ENCODE measurements at places on chromosomes 3 and 15.
A peak's percentile ranks its signal among the peaks of the same experiment; 100 is the strongest.

GRCh38 chr3:102400142-102400541 lies 34.7 kb upstream of the ZPLD1 start:
- no peak for DNase-seq

DNA sequence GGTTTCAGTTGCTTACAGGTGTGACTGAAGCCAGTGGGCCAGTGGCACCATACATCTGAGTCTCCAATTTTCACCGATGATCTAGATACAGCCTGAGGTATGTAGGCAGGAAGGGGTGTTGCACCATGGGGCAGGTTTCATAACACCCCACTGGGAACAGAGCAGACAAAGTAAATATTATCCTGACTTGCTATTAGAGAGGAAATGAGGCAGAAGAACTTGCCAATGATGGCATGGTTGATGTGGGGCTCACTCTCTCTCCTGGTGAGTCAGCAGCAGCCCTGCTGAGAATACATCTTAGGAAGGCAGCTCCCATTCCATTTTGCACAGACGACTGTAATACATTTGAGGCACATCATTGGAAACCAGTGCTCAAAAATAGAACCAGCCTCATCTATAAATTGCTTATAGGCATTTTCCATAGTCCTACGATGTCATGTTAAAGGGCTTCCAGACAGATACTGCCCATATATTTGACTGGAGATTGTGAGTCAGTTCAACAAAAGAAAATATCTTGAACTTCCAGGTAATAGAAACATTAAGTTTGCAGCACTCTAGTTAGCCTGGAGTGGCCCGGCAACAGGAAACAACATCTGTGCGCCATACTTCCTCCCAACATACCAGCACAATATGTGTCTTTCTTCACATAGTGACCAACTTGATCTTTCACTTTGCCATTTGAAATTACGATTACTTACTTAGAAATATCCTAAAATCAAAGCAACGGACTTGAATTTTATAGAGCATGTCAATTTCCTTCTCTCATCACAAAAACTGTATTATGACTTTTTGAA lies 175.5 kb downstream of the NECTIN3 start:
- DNase-seq, result no peak

DNA sequence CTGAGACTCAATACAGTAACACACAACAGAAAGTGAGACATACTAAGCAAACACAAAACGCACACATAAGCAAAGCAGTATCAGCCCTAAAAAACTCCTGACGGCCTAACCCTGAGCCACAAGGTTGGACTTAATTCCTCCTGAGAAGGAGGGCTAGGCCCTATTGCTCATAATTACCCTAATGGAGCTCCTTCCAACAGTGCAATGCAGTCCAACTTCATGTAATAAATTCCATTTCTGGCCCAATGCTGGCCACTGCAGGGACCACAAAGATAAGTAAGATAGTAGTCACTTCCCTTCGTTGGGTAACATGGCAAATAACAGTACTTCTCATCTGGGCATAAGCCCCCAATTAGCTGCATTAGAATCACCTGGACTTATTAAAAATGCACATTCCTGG lies 4.2 kb downstream of the VPS39 start:
- DNase-seq, result no peak

- DNase-seq, result no peak
These were observed 25.4 kb downstream of the RUVBL1 start for GRCh38 chr3:128098234-128098633.

DNA sequence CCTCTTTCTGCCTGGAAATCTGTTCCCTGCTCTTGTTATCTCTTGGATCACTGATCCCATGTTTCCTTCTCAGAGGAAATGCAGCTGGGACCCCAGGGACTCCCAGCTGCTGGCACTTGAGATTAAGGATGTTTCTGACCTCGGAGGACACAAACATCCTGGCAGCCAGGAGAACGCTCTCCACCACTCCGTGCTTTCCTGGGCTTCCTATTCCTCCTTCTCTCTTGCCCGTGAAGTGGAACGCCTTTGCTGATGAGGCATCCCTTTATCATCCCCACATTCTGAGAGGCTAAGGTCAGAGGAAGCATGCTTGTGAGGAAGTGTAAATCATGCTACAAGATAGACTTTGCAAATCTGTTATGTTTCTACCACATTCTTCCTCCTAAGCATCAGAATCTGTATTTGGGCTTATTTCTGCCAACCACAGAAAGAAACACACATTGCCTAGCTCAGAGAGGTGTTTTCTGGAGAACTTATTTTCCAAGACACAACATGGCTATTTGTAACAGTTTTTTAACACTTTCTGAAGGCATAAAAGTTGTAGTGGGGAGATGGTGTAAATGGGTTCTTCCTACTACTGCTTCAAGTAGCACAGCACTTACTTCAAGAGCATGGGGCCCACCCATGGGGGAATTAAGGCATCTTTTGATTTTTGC lies 25.6 kb upstream of the LDHAL6B start:
- DNase-seq, result no peak

GRCh38 chr15:20348291-20348899 lies 193.2 kb downstream of the GOLGA6L6 start:
- DNase-seq, result no peak

DNA sequence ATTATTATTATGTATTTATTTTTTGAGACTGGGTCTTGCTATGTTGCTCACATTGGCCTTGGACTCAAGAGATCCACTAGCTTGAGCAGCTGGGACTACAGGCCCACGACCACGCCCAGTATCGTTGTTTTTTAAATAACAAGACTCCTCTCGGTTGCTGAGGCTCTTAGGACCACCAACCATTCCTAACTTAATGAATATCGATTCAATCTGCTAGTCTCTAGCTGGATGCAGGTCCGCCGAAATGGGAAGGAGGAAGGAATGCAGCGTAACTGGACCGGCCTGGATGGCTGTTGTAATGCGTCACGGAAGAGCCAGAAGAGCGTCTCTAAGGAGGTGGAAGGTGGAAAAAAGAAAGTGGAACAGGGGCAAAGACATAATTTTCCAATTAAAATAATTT lies 1.7 kb downstream of the ANXA2 start:
- no peak for DNase-seq

DNA sequence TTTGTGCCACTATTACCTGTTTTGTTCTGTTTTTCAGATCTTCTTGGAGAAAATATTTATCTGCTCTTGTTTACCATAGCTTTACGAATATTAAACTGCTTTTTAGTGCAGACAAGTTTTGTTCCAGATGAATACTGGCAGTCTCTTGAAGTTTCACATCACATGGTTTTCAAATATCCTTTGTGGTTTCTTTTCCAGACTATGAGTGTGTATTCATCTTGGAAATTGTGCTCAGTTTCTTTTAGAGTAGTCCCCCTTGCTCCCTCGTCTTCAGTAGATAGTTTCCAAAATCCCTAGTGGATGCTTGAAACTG lies 1.2 kb downstream of the PIGB start:
- no peak for DNase-seq

DNA sequence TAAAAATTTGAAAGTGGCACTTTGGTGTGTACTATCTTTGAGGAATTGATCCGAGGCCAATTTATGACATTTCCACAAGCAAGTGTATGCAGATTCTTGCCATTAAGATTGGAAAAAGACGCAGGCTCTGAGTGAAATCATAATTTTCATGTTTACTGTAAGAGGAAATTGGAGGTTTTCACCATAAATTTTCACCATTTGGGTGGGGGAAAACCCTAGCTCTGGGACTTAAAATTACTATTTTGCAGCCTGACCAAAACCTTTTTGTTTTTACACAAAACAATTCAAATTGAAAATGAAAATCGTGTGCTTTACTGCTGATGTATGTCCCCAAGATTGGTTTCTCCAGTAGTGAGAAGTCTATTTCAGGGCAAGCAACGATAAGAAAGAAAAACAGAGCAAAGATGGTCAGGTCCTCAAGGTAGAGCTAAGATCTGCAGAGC lies 282.6 kb downstream of the FOXP1 start:
- no peak for DNase-seq

DNA sequence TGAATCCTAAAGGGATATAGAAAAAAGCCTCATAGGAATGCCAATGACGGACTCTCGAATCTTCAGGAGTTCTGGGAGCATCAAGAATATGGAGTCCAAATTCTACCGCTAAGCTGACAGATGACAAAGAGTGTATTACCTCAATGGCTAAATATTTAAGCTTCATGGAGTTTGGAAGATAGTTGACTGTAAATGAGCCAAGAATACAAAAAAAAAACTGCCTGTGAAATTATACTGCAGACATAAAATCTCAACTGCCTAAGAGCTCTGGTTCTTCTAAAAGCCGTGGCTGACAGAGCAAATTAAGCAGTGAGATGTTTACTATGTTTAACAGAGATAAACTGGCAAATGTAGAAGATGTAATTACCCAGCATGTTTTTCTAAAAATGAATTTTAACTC lies 140.0 kb downstream of the GADL1 start:
- no peak for DNase-seq

GRCh38 chr3:43217633-43218032 lies 68.7 kb upstream of the SNRK start:
- DNase-seq, result no peak

DNA sequence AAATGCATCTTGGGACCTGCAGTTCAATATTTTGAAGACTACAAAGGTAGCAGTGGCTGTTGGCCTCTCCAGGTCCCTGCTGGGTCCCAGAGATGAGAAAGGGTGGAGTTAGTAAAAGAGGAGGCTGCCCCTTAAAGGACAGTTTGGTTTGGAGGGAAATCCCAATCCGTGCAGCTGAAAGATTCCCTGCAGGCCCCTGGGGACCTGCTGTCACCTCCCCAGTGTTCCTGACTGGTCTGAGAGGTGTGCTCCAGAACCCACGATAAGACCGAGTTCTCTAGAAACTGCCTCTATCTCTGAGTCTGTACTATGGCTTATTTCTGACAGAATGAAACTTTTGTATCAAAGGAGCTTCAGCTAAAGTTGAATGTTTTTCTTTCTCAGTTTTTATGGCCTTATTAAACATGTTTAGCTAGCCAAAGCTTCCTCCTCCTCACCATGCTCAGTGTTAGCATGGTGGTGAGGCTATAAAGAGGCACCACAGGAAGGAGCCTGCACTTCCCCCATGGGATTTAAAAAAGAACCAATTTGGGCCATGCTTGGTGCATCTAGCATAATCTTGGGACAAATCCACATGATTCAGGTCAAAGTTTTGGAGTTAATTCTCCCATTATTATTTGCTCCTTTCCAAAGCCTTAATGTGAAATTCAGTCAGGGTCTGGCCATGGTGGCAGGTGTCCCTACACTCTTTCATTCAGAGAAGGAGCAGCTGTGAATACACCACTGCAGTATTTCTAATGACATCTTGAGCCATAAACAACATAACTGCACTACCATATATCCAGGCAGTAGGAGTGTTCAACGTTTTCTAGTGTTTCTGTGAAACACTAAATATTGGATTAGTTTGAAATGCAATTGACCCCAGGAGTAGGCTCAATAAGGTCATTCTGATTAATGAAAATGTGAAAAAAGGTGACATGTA lies 74.4 kb downstream of the ATP1B3 start:
- DNase-seq, result no peak

GRCh38 chr15:96838081-96838480 lies 507.6 kb downstream of the NR2F2 start:
- no peak for DNase-seq

GRCh38 chr3:50365842-50366220 lies 6.5 kb upstream of the TMEM115 start:
- no peak for DNase-seq

- peak; percentile 11 for DNase-seq
These were observed 219.7 kb upstream of the SGO1 start for GRCh38 chr3:20405744-20406143.

- peak; percentile 39 for DNase-seq
These were observed 66.5 kb upstream of the SH3GL3 start for GRCh38 chr15:83380682-83381081.

- DNase-seq, result no peak
These were observed 115.6 kb downstream of the FNDC3B start for GRCh38 chr3:172154768-172155664.

DNA sequence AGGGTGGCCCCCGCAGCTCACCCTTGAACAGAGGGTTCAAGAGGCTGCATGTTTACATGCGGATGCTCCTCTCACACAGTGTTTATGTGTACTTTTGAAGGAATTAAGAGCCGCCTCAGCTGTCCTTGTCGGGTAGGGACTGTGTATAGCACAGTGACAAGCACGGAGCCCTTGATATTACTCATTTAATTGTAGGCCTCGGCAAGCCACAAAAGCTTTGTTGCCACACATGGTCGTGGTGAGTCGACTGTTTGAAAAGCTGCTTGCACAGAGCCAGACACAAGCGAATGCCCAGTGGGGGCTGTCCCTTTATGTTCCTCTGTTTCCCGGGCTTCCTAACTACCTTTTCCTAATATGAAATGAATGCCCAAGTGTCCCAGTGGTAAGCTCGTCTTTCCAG lies 4.5 kb downstream of the ESYT3 start:
- no peak for DNase-seq

DNA sequence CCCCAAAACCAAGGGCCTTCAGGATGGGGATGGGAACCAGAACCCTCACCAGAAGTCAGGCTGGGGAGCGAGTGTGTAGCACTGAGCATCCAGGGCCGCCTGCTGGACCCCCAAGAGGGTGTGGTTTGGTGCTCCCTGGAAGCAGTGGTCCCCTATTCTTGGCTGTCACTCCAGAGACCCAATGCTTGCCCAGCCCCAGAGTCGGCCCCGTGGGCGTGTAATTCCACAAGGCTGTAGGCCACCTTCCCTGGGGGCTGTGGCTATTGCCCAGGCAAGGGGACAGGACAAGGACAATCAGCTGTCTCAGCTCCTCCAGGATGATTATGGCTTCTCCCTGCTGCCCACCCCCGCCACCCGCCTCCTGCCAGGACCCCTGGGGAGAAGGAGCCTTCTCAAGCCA lies 14.5 kb downstream of the IGDCC3 start:
- DNase-seq, result no peak

GRCh38 chr15:80405554-80405850 lies 1.3 kb downstream of the ARNT2 start:
- no peak for DNase-seq

- DNase-seq, result no peak
These were observed 113.4 kb downstream of the SRGAP3 start for GRCh38 chr3:9135930-9136525.

DNA sequence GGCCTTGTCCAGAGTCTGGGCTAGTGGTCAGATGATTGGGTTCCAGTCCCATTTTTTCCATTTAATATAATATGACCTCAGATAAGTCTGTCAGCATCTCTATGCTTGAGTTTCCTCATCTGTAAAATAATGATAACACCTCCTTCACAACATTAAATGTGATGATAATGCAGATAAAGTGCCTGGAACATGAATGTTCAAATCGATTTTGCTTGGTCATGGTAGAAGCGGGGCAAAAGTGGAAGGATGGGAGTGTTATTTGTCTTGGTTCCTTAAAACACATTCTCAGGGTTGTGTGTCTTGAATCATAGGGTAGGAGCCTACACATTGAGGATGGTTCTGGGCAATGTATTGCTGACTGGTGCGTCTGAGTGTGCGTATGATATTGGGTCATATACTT lies 16.9 kb downstream of the ARIH2 start:
- peak; percentile 81 for DNase-seq

GRCh38 chr15:68541743-68542142 lies 37.0 kb upstream of the CORO2B start:
- DNase-seq, result no peak
